Naive thymus-derived CD8-positive, alpha-beta T cell (primary cell): ENCODE measurements at places on chromosomes 5 and 9. TPM values are rescaled to one million over a fixed set of nuclear protein-coding genes. Genes with fewer than 3 reads are reported as not detected.
A peak's percentile ranks its signal among the peaks of the same experiment; 100 is the strongest.

Gene PIP5KL1
- total RNA-seq = 1.8 TPM

GRCh38 chr9:108673386-108673785 lies 182.4 kb downstream of the ACTL7B start:
- no peak for DNase-seq

GRCh38 chr9:13279284-13280141 lies at the start of gene MPDZ:
MPDZ (minus strand) TSS chr9:13279692; CDS start chr9:13250315, 29,377 bp downstream.
- no peak for DNase-seq

Gene GHR
- total RNA-seq = not detected

- DNase-seq = no peak
Observed at GRCh38 chr9:26746357-26747072, 146.1 kb downstream of the CAAP1 start.

GRCh38 chr5:56735849-56736641 lies 79.3 kb upstream of the MAP3K1 start:
- peak; percentile 17 for DNase-seq

- no peak for DNase-seq
Observed at GRCh38 chr5:33275921-33276627, 164.7 kb upstream of the TARS1 start.
